ENCODE measurements at places on chromosomes 12 and 14.

DNA sequence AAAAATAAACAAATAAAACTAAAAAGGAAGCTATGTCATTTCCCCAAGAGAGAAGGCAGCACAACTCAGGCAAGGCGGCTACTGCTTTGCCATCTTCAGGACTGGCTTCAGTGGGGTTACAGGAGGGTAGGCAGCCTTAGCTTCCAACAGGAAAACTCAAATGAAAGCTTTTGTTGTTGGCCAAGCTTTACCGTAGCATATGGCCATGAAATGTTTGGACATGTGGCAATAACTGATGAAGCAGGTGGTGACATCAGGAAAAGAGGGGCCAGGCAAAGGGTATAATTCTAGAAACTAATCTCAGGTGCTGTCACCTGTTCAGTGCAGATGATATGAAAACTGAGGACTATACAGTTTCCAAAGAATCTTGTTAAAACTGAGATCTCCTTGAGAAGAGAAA lies 22.8 kb upstream of the NPFF start:
- DNase-seq: no peak

GRCh38 chr12:8499616-8500015 lies 13.7 kb upstream of the CLEC4D start:
- no peak for DNase-seq

- DNase-seq: peak; percentile 30
Observed at GRCh38 chr14:65637780-65638179, 225.2 kb downstream of the FUT8 start.

GRCh38 chr12:18752280-18752920 lies 14.5 kb downstream of the CAPZA3 start:
- DNase-seq: no peak

- no peak for DNase-seq
Observed at GRCh38 chr12:20696181-20696905, 1.2 kb downstream of the SLCO1C1 start.

DNA sequence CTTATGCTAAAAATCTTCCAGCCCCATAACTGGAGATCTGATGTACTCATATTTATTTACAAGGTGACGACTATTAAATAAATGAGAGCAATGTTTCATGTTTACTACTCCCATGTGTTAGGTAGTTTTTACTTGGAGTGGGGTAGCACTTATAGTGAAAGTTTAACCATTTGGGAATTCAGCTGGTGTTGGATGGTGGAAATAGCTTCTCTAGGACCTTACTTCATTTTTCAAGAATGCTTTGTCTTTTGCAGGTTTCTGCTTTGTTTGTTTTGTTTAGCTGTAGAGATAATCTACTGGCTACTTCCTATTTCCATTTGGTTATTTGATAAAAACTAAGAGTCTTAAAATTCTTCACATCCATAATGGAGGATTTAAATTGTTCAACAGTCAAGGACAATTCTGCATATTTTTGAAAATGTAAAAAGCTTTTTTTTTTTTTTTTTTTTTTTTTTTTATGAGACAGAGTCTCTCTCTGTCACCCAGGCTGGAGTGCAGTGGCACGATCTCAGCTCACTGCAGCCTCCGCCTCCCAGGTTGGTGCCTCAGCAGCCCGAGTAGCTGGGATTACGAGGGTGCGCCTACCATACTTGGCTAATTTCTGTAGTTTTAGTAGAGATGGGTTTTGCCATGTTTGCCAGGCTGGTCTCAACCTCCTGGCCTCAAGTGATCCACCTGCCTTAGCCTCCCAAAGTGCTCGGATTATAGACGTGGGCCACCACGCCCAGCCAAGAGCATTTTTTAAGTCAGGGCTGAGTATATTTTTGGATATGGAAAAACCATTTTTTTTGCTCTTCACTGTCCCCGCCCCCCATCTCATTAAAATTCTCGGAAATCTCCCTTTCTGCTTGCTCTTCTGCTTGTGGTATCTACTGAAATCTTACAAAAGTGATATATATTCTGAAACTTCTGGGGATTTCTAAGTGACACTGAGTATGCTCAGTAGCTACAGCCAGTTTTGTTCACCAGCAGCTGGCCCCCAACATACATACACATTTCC lies 1.4 kb upstream of the ABCD2 start:
- DNase-seq: no peak

- DNase-seq: no peak
Observed at GRCh38 chr14:85280074-85280473, 249.9 kb upstream of the FLRT2 start.

- DNase-seq: no peak
Observed at GRCh38 chr14:46384611-46385010, 267.0 kb downstream of the RPL10L start.

GRCh38 chr12:1931642-1932041 lies 13.2 kb upstream of the CACNA2D4 start:
- no peak for DNase-seq

DNA sequence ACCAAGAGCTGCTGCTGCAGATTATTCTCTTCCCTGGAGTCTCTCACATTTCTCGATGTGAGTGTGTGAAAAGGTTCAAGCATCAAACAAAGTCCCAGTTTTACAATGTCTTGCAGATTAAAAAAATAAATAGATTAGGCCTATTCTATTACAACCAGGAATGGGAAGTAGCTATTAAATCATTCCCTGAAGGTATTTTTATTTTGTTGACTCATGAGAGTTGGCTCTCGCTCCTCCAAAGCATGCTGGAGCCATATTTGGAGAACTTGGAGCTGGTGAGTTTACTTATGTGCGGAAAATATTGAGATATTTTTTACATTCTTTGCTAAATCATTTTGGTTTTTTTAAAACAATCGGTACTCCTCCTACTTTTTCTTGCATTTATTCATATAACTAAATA lies 572.3 kb downstream of the ETNK1 start:
- no peak for DNase-seq

GRCh38 chr12:11658791-11659190 lies 9.3 kb downstream of the ETV6 start:
- DNase-seq: no peak

- no peak for DNase-seq
Observed at GRCh38 chr12:9066755-9067423, 48.8 kb downstream of the A2M start.

DNA sequence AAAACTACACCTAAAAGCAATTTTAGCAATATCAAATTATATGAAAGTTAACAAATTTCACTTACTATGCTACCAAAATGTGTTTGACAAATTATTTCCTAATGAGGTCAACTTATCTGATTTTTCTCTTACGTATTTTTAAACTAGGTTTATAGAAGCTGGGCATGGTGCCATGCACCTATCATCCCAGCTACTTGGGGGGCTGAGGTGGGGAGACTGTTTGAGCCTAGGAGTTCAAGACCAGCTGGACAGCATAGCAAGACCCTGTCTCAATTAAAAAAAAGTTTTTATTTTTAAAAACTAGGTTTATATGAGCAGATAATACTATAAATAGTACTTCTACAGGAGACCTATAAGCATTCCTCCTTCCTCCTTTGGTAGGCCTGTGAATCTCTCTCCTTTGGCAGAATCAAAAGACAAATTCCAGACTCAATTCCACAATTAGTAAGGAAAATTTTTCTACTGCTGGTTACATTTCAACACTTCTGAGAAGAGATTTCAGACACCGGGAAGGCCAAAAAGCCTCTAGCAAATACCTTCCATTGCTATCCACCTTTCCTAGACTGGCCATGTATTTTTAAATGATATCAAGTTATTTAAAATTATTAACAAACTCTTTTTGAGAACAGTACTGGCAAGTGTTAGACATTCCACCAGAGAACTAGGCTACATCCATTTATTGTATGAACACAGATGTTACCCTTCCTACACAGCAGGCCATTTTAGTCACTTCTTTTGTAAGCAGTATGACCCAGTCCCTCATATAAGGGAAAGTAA lies 34.4 kb downstream of the CDK17 start:
- no peak for DNase-seq

DNA sequence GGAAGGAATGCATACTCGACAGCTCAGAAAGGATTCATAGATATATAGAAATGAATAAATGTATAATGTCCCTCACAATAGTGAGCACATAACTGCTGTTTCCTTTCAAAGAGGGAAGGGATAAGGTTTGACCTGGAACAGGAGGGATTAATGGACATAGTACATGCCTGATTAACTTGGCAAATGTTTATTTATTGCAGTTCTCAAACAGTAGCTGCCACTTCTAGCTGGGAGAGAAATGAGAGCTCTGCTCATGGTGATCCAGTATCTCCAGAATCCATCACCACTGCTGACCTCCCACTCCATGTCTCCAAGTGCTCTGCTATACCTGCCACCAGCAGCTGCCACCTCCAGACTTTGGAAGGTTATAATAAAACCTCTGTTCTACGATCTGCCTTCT lies 108.1 kb downstream of the LRIG3 start:
- DNase-seq: no peak

- no peak for DNase-seq
Observed at GRCh38 chr14:99763527-99764221, 29.5 kb upstream of the EML1 start.

- no peak for DNase-seq
Observed at GRCh38 chr12:28226705-28227104, 36.4 kb downstream of the CCDC91 start.

GRCh38 chr12:32605326-32606095 lies 73.6 kb upstream of the DNM1L start:
- DNase-seq: no peak

- DNase-seq: no peak
Observed at GRCh38 chr14:102501751-102502315, 7.7 kb downstream of the ANKRD9 start.

GRCh38 chr12:52600475-52600874 lies 788 bp downstream of the KRT72 start:
- no peak for DNase-seq

- DNase-seq: no peak
Observed at GRCh38 chr12:68749861-68750260, 3.9 kb downstream of the SLC35E3 start.

DNA sequence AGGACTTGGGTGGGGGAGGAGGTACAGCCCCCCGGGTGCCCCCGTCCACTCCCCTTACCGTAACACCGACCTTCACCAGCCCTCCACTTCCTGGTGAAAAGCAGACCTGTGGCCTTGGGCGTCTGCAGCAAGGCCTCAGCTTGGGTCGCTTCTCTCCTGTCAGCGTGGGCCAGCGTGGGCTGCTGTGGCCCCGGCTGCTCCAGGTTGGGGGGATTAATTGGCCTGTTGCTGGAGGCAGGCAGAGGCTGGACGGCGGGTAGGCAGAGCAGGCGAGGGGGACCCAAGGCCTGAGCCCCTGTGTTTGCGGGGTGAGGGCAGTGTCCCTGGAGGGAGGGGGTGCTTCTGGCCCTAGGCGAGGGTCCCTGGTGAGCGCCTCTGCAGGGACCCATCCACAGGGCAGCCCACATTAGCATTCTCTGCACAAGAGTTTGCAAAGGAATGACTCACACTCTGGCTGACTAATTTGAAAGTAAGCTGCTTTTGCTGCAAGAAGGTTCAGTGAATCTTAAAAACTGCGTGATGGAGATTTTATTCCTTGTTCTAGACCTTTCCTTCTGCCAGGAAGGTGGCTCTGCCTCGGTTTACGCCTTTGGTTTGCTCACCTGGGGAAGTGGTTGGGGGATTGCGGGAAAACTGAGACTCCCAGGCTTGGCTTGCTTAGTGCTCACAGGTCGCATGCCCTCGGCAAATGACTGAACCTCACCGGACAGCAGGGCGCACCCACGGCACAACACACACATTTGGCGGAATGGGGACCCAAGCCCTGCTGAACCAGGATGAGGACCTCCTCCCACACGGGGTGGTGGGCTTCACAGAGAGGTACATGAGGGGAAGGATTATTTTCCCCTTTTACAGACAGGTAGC lies 37.9 kb upstream of the DLK1 start:
- DNase-seq: no peak

GRCh38 chr12:52634266-52635056 lies 16.1 kb upstream of the KRT73 start:
- no peak for DNase-seq

DNA sequence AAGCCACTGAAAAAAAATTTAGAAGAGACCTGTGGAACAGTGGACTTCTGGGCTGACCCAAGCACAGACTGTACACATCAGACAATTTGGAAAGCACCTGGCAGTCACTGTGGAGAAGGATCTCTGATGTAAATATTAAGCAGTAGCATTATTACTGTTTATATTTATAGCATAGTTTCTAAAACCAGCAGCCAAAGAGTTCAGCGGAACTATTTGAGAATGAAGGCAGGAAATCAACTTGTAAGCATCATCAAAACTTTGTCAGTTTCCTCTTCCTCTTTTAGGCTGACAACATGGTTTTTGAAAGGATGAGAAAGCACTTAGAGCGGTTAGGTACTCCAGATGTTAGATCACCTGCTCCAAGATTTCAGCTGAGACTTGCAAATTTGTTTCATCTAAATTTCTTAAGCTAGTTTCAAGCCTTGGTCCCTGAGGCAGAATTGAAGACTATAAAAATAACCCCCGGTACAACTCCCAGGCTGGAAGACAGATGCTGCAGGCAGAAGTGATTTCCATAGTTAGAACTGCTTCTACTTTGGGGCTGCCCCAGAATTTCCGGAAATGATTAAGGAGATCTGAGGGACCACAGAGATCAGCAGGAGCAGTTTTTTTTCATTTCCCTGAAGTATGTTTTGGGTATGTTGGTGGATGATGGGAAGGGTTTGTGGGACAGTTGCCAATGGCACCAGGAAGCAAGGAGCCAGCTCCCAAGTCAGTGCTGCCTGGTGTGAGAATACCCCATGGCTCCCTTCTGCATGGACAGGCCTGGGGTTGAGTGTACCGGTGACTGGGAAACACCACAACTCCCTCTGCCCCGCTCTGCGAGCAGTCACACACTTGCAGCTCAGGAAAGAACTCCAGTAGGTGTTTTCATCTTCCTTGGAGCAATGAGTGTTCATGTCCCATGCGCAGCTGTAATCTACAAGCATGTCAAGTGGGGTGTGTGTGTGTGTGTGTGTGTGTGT lies 354.5 kb downstream of the NUAK1 start:
- DNase-seq: no peak

- no peak for DNase-seq
Observed at GRCh38 chr12:45400991-45401390, 185.1 kb downstream of the ANO6 start.

- no peak for DNase-seq
Observed at GRCh38 chr12:44525806-44526654, 350.1 kb downstream of the NELL2 start.

- no peak for DNase-seq
Observed at GRCh38 chr14:65329911-65330310, 82.6 kb upstream of the FUT8 start.

GRCh38 chr14:25019892-25020291 lies 30.1 kb downstream of the STXBP6 start:
- DNase-seq: no peak

DNA sequence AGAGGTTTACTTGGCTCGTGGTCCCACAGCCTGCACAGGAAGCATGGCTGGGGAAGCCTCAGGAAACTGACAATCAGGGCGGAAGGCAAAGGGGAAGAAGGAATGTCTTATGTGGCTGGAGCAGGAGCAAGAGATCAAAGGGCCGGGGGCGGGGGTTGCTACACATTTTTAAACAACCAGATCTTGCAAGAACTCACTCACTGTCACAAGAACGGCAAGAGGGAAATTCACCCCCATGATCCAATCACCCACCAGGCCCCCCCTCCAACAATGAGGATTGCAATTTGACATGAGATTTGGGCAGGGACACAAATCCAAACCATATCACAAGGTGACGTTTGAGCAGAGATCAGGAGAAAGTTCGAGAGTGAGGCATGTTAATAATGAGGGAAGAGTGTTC lies 163.7 kb upstream of the RPH3A start:
- DNase-seq: no peak

GRCh38 chr12:47094804-47095203 lies 15.0 kb upstream of the AMIGO2 start:
- DNase-seq: no peak
